ENCODE measurements at places on chromosomes 4 and X.

GRCh38 chr4:84312426-84313012, 186.6 kb downstream of the NKX6-1 start:
- no peaks in the 10 kb centered on the region for H3K4me1 ChIP-seq
- no peaks in the 10 kb centered on the region for H3K36me3 ChIP-seq
- no peaks in the 10 kb centered on the region for H3K27me3 ChIP-seq
- DNase-seq, result no peak

DNA sequence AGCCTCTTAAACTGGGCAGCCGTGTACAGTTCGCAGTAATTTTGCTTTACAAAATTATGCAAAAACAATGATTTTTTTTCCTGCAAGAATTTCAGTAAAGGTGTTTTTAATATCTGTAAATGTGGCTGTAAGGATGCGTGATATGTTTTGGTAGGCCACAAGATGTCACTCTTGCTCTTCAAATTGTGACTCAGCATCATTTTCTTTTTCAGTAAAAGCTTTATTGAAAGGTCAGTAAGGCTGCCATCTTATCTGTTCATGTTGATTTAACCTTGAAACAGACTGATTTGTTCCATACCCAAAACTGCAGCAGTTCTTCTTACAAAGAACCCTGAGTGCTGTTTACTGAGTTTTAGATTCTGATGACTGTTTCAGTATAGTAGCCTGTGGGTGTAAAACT, 39.9 kb downstream of the TXLNG start:
- no peak overlapping the region for H3K4me3 ChIP-seq
- H3K27me3 ChIP-seq, result peaks cover 23% of the 10 kb centered on the region
- peaks cover 13% of the 10 kb centered on the region for H3K36me3 ChIP-seq
- DNase-seq, result peak; percentile 46
- H3K4me1 ChIP-seq, result no peaks in the 10 kb centered on the region

DNA sequence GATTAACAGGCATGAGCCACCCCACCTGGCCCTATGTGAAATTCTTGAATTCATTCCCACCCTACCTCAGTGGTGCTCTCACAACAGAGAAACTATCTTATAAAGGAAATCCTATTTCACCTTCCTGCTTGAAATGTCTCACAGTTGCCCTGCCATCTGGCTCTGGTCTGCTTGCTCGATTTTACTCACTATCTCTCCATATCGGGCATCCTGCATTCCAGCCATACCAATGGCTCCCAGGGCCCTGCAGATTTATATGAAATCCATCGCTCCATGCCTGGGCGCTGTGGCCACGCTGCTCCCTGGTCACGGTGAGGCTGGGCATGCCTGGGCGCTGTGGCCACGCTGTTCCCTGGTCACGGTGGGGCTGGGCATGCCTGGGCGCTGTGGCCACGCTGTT, 15.8 kb downstream of the SORBS2 start:
- no peak for DNase-seq
- H3K36me3 ChIP-seq, result no peaks in the 10 kb centered on the region
- H3K27ac ChIP-seq, result no peak overlapping the region
- peaks cover 11% of the 10 kb centered on the region for H3K4me1 ChIP-seq
- no peaks in the 10 kb centered on the region for H3K27me3 ChIP-seq

GRCh38 chr4:181599134-181599533, 644.1 kb upstream of the TENM3 start:
- no peaks in the 10 kb centered on the region for H3K36me3 ChIP-seq
- H3K4me3 ChIP-seq, result no peak overlapping the region
- no peak for DNase-seq

DNA sequence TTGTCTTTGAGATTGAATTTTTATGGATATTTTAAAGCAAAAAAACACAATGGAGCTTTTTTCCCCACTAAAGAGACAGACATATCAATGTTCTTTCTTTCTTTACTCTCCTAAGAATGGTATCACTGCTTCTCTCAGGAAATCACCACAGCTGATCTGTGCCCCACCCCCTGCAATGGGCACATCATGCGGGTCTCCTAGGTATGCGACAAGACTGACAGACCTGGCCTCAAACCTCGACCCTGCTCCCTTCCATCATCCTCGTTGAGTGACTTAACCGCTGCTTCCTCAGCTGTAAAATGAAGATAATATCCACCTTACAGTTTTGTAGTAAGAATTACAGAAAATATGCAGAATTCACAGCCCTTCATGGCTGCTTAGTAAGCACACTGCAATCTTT, 58.3 kb downstream of the LEF1 start:
- H3K4me1 ChIP-seq, result peaks cover 2% of the 10 kb centered on the region
- no peak overlapping the region for H3K27ac ChIP-seq
- no peaks in the 10 kb centered on the region for H3K27me3 ChIP-seq
- DNase-seq, result no peak
- H3K36me3 ChIP-seq, result no peaks in the 10 kb centered on the region

DNA sequence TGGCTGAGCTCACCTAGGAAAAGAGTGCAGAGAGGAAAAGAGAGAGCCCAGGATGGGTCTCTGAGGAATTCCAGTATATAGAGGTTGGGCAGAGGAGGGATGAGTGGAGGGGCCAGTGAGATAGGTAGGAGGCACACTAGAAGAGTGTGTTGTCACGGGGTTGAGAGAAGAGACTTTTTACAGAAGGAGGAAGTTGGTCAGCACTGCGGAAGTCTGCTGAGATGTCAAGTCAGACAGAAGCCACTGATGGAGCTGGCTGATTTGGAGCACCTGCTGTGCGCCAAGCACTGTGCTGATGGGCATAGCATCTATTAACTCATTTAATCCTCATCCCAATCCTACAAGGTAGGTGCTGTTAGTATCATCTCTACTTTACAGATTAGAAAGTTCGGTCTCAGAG, 60.4 kb downstream of the EFNB1 start:
- no peak overlapping the region for H3K4me3 ChIP-seq
- peaks cover 19% of the 10 kb centered on the region for H3K4me1 ChIP-seq
- H3K36me3 ChIP-seq, result no peaks in the 10 kb centered on the region
- peaks cover 53% of the 10 kb centered on the region for H3K27me3 ChIP-seq
- DNase-seq, result no peak

DNA sequence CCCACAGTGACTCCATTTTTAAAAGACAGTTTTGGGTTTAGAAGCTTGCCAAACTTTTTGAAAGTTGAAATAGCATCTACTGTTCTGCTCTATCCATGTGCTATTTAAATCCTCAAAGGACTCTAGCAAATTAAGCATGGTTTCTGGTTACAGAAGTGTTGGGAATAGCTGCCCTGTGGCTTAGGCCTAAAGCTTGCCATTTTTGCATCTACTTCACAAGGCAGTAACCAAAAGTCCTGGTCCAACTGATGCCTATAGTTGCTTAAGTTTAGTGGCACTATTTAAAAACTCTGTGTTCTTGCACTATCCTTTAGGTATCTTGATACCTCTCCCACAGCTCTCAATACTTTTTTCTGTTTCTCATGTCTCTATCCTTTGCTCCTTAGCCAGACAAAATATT, 251.0 kb upstream of the GPC4 start:
- H3K27me3 ChIP-seq, result peaks cover 8% of the 10 kb centered on the region
- no peak overlapping the region for H3K4me3 ChIP-seq
- H3K36me3 ChIP-seq, result no peaks in the 10 kb centered on the region
- peaks cover 5% of the 10 kb centered on the region for H3K4me1 ChIP-seq
- DNase-seq, result peak; percentile 31

- H3K4me3 ChIP-seq, result no peak overlapping the region
- DNase-seq, result no peak
- no peaks in the 10 kb centered on the region for H3K4me1 ChIP-seq
Observed at GRCh38 chr4:42452823-42453222, 55.5 kb downstream of the SHISA3 start.

Data from muscle of leg (tissue), 16 donors.